Left colon (tissue), 2 donors: ENCODE measurements at places on chromosomes 2 and 18. TPM values are rescaled to one million over a fixed set of nuclear protein-coding genes. Genes with fewer than 3 reads are reported as not detected.

Gene UGT1A4
- total RNA-seq = 4.0 TPM

Gene CNPPD1
- total RNA-seq = 119 TPM

- no peak for DNase-seq
Measured at GRCh38 chr2:51027442-51027841, 4.5 kb downstream of the NRXN1 start.

- DNase-seq = no peak
Measured at GRCh38 chr2:74532222-74532621, 2.5 kb downstream of the HTRA2 start.

GRCh38 chr2:205964111-205964761 lies 121.7 kb downstream of the INO80D start:
- DNase-seq = no peak
